ENCODE measurements at places on chromosomes 2 and 18.
A peak's percentile ranks its signal among the peaks of the same experiment; 100 is the strongest.

DNA sequence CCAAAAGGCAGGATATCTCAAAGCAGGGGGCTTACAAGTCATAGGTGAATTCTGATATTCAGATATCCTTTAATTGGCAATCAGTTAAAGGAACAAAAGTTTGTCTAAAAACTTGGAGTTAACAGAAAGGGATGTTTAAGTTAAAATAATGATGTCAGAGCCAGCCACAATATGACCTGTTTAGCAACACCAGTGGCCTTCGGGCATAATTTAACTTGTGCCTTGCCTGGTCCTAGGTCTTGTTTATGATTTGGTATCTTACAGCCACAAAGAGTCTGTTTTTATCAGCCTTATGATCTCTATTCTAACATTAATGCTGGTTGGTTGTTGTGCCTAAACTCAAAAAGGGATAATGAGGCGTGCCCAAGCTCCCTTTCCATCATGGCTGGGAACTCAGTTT is 252.9 kb downstream of the RNF152 start:
- no peaks in the 10 kb centered on the region for H3K36me3 ChIP-seq
- H3K27me3 ChIP-seq = no peaks in the 10 kb centered on the region
- no peak overlapping the region for H3K27ac ChIP-seq
- no peaks in the 10 kb centered on the region for H3K4me1 ChIP-seq

GRCh38 chr2:23756593-23757292 is 170.2 kb downstream of the ATAD2B start:
- peaks cover 30% of the 10 kb centered on the region for H3K4me1 ChIP-seq
- H3K36me3 ChIP-seq = peaks cover 12% of the 10 kb centered on the region
- H3K27ac ChIP-seq = no peak overlapping the region
- no peak for DNase-seq

GRCh38 chr2:73503992-73504570 is 118.4 kb downstream of the ALMS1 start:
- no peak for DNase-seq
- no peaks in the 10 kb centered on the region for H3K27me3 ChIP-seq
- H3K4me1 ChIP-seq = peaks cover 3% of the 10 kb centered on the region
- no peak overlapping the region for H3K4me3 ChIP-seq
- H3K27ac ChIP-seq = no peak overlapping the region

GRCh38 chr18:40215979-40216378 is 1739.1 kb upstream of the PIK3C3 start:
- no peaks in the 10 kb centered on the region for H3K4me1 ChIP-seq
- H3K36me3 ChIP-seq = no peaks in the 10 kb centered on the region
- no peak overlapping the region for H3K27ac ChIP-seq
- no peaks in the 10 kb centered on the region for H3K27me3 ChIP-seq

GRCh38 chr2:13666582-13667414 is 950.1 kb downstream of the TRIB2 start:
- H3K4me3 ChIP-seq = no peak overlapping the region
- no peak for DNase-seq
- H3K4me1 ChIP-seq = peaks cover 3% of the 10 kb centered on the region
- no peak overlapping the region for H3K27ac ChIP-seq

GRCh38 chr2:213046431-213046830 is 105.0 kb downstream of the IKZF2 start:
- H3K27ac ChIP-seq = no peak overlapping the region
- H3K4me1 ChIP-seq = no peaks in the 10 kb centered on the region
- H3K4me3 ChIP-seq = no peak overlapping the region
- H3K36me3 ChIP-seq = peaks cover 25% of the 10 kb centered on the region
- no peak for DNase-seq

- peak; percentile 41 for DNase-seq
- H3K27me3 ChIP-seq = peaks cover 3% of the 10 kb centered on the region
- H3K4me1 ChIP-seq = no peaks in the 10 kb centered on the region
- no peaks in the 10 kb centered on the region for H3K36me3 ChIP-seq
Measured at GRCh38 chr2:65800998-65801397, 368.6 kb upstream of the SPRED2 start.

GRCh38 chr2:111221701-111222100 is 101.0 kb downstream of the BCL2L11 start:
- peaks cover 3% of the 10 kb centered on the region for H3K4me1 ChIP-seq
- H3K4me3 ChIP-seq = no peak overlapping the region
- no peaks in the 10 kb centered on the region for H3K36me3 ChIP-seq
- no peak for DNase-seq

- no peak for DNase-seq
- H3K27ac ChIP-seq = no peak overlapping the region
- H3K27me3 ChIP-seq = no peaks in the 10 kb centered on the region
- peaks cover 12% of the 10 kb centered on the region for H3K4me1 ChIP-seq
- H3K36me3 ChIP-seq = no peaks in the 10 kb centered on the region
Measured at GRCh38 chr2:217353591-217353990, 493.7 kb upstream of the TNP1 start.
